ENCODE measurements at places on chromosomes 11 and 22.

- DNase-seq, result peak; percentile 82
Observed at GRCh38 chr11:112174789-112175598, at the start of gene BCO2. Gene BCO2, plus strand, starts transcription at chr11:112175512. Its CDS starts 90 bp downstream, at chr11:112175602.

DNA sequence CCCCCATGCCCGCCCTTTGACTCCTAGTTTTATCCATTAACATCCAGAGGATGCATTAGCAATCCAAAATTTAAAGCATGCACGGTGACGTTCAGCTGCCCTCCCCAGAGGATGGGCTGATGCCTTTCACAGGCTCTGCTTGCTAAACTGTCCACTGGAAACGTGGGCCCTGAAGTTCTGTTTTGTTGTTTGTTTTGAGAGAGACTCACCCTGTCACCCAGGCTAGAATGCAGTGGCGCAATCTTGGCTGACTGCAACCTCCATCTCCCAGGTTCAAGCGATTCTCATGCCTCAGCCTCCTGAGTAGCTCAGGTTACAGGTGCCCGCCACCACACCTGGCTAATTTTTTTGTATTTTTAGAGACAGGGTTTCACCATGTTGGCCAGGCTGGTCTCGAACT is 39.3 kb downstream of the NFRKB start:
- no peak for DNase-seq

DNA sequence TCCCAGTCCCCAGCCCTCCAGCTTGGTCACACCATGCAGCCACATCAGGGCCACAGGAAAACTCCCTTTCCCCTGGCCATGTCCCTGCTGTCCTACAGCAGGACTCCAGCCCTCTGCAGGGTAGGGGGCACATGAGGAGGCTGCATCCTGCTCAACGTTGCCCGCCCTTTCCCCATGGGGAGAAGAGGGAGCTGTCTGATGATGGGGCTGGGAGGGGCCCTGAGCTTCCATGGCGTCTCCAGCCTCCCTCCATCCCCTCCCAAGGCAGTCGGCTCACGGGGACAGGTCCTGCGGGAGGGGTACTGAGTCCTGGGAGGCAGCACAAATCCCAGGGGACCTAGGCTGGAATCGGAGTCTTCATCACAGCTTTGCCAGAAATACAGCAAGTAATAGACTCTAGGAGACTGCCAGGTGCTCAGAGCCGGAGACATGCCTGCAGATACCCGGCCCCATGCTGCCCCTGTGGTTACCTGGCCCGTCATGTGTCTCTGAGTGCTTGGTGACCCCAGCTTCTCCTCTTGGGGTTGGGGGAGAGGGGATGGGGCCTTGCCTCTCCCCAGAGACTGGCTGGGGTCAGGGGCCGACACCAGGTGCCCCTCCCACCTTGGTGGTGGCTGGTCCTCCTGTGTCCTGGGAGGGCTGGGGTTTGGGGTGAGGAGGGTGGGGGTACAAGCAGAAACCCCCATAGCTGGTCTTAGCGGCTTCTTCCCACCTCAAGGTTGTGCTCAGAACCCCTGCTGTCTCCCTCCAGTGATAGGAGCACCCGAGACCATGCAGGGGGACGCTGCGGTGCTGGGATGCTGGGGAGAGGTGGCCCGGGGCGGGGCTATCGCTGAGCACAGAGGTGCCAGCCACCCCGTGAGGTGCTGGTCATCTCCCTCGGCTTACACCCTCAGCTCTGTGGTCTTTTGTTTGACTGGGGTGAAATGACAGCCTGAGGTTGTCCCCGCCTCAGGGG is 2.3 kb downstream of the MRGPRE start:
- no peak for DNase-seq

GRCh38 chr11:113806406-113806805 is 26.8 kb downstream of the CLDN25 start:
- DNase-seq, result no peak

- DNase-seq, result peak; percentile 36
Observed at GRCh38 chr11:16981651-16982194, 32.5 kb downstream of the PLEKHA7 start.

GRCh38 chr11:107683061-107683460 is 28.8 kb downstream of the SLN start:
- DNase-seq, result no peak

- no peak for DNase-seq
Observed at GRCh38 chr11:78061921-78062311, 1.7 kb upstream of the THRSP start.

DNA sequence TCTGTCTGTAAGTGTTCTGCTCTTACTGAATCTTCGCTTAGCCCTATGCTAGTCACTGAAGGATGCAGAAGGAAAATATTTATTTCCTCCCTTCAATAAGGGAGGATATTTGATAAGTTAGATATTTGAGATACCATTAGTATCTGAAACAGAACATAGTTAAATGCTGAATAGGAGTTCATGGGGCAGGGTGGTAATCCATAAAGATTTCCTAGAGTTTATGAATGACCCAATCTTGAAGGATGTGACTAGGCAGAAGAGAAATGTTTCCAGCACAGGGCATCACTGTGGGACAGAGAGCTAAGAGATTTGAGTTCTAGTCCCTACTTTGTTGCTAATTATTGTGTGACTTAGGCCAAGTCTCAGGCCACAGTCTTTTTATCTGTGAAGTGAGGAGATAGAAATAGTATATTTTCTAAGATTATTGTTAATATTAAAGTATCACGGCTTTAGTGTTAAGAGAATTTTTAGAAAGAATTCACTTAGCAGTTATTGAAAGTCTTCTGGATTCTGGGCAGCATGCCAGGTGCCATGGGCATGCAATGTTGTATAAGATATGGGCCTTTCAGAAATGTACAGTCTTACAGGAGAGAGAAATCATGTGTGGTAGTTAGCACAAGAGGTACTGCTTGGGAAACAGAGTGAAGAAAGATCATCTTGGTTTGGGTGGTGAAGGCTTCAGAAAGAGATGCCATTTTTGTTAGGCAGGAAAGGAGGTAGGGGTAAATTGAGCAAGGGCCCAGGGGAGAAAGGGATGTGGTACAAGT is 24.0 kb downstream of the SWAP70 start:
- no peak for DNase-seq

GRCh38 chr11:46397526-46397925 is 6.0 kb upstream of the CHRM4 start:
- no peak for DNase-seq

GRCh38 chr22:28017859-28018258 is 98.8 kb upstream of the PITPNB start:
- peak; percentile 8 for DNase-seq

DNA sequence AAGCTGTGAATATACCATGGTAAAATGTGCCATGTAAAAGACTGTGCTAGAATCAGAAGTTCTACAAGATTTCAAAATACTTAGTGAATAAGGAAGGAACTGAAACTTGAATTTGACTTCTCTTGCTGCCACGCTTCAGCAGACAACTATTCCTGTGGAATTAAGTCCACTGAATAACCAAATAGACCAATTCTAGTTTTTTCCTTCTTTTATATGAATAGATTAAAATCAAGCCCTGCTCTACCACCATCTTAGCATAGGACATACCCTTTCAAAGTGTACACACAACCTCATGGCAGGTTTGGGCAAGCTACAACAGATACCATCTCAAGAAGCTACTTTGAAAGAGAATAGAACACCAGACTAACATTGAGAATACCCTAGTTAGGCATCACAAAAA is 23.4 kb upstream of the CLNS1A start:
- no peak for DNase-seq

GRCh38 chr22:36762687-36763260 is 13.1 kb downstream of the IFT27 start:
- DNase-seq, result no peak

DNA sequence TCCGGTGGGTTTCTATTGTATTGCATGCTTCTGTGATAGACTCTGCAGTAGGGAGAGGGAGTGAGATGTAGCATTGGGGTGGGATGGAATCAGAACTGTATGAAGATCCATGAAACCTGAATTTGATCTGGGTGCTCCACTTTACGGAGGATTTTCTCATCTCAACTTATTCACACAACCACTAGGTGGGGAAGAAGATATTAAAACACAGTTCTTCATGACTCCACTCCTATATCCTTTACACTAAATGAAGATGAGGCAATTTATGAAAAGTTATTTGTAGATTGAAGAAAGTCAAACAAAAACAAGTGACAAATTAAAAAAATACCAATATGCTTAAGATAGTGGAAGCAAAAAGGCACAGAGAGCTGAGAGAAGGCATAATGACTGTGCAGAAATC is 92.6 kb upstream of the PDGFD start:
- DNase-seq, result no peak

- no peak for DNase-seq
Observed at GRCh38 chr11:130426223-130426836, 2.1 kb downstream of the ADAMTS8 start.

DNA sequence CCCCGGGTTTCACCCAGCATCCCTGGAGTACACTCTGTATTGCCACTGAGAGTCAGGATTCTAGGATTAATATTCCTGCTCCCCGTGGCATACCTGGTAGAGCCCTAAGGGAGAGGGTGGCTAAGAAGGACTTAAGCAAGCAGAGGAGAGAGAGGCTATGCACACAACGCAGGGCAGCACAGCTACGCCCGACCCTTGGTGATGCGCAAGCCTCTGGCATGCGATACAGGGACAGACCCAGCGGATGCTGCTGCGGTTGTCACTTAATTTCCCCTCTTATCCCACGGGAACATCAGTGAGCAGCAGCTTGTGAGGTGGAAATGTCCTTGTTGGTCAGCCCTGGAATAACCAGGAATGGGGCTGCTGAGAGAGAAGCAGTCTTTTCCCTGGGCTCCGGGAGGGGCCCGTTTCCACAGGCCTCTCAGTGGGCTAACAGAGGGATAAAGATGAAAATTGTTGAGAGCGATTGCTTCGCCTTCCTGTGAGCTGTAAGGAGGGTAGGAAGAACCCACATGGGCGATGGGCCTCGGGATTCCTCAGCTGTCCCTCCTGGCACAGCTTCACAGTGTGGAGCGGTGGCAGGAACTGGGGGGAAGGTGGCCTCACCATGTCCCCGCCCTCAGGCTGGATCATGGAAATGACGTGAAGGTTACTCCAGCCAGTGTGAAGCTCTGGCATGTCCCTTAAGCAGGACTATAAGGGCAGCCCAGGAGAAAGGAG is 48.4 kb upstream of the RAB1B start:
- no peak for DNase-seq

- no peak for DNase-seq
Observed at GRCh38 chr11:20397281-20397680, 9.8 kb downstream of the PRMT3 start.

DNA sequence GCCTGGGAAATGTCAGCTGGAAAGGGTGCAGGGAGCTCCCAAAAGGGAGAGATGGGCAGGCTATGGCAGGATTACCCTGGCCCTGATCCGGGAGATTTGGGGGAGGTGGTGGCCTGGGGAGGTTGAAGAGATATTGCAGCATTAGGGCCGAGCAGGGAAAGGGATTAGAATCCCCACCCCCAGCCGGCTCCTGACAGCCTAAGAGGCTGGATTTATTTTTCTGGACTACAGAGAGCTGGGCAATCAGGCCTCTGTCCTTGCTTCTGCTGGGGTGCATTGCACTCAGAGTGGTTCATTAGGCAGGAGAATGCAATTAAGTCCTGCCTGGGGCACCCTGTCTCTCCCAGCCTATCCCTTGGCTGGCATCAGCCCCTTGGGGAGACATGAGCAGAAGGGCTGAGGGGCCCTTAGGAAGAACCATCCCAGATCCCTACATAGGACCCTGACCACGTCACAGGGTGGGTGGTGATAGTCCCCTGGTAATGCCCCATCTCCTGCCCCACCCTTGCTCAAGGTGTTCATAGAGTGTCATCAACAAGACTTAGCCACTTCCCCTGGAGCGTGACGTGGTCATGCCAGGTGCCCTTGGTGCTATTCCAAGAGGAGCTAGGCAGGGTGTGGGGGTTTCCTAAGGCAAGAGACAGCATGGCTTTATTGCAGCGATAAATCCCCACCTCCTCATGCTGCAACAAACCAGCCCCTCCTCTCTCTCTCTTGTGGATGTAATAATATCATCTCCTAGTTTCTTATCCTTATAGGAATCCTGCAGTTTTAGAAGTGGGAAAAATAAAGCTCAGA is 38.4 kb upstream of the KLHL35 start:
- DNase-seq, result no peak

GRCh38 chr11:65431451-65432099 is 9.0 kb downstream of the NEAT1 start:
- DNase-seq, result no peak

DNA sequence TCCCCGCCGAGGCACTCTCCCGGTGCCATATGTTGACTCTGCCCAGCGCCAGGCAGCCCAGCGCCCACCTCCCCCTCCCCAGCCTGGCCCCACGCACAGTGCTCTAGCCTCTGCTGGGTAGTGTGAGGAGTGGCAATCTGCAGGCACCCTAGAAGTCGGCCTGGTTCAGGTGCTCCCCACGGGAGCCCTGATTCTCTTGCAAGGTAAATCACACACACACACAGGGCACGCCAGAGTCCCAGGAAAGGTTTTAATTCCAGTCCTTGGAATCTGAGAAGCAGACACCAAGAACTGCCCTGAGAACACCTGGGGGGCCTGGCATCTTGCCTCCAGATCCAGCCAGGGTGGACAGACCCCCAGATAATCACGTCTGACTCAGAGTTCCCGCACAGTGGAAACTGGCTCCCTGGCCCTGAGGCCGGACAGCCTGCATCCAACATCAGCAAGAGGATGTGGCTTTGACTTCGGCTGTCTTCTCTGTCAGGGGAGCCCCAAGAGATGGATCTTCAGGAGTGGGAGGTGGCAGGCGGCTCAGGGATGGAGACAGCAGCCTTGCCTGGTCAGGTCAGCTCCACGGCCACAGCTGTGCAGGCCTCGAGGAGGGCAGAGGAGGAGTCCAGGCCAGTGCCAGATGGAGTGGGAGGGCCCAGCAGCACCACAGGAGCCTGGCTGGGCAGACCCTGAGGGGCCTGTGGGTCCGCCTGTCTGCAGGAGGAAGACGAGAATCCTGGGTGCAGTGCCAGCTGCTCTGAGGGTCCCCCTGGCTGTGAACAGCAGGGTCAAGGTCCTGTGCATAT is 1.1 kb upstream of the RIN1 start:
- no peak for DNase-seq

DNA sequence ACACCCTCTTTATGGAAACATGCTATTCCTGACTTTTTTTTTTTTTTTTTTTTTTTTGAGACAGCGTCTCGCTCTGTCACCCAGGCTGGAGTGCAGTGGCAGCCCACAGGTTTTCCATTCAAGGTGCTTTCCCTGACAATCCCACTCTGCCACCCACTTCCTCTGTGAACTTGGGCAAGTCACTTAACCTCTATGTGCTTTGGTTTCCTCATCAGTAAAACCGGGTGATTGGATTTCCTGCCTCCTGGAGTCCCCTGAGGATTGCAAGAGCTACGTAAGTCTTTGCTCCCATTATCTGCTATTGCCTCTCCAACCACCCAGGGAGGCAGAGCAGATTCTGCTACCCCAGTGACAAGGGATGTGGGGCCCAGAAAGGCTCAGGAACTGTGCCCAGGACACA is 54.1 kb downstream of the CELSR1 start:
- DNase-seq, result no peak
